ENCODE measurements at places on chromosomes 12 and 14.

- DNase-seq, result no peak
Measured at GRCh38 chr14:50619569-50620141, 48.5 kb downstream of the SAV1 start.

DNA sequence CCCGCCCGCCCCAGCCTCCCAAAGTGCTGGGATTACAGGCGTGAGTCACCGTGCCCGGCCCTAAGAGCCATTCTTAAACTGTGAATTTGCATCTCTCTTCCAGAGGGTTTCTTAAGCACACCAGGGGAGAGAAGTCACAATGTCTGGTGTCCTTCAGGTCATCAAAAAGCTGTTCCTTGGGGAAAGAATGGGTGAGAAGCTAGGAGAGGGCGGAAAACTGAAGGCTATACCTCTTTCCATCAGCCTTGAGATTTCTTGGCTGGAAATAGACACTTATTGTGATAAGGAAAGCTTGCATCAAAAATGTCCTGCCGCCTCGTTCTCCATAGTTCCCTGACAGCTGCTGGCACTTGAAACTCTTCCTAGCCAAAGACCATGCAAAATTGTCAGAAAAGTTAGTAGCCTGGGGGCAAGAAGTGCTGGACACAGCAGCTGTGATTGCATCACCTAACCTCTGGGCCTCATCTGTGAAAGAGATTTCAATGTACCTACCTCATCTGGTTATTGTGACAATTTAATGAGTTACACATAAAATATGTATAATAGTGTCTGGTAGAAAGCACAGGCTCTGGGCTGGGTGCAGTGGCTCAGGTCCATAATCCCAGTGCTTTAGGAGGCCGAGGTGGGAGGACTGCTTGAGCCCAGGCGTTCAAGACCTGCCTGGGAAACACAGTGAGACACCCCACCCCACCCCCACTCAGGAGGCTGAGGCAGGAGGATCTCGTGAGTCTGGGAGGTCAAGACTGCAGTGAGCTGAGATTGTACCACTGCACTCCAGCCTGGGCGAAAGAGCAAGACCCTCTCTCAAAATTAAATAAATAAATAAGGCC lies 9.7 kb upstream of the UBC start:
- DNase-seq, result no peak

DNA sequence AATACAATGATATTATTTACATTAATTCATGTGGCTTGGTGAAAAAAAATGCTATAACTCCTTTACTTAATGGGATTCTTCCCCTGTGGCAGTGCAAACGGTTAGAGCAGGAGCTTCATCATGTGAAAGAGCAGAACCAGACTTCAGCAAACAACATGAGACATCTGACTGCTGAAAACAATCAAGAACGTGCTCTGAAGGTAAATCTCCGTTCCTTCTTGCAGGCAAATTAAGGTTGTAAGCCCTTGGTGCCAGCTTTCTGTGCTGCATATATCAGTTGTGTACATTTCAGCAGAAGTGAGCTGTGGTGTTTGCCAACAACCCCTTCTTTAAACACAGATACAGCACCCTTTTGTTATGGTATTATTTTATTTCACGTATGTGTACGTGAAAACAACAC lies 171.7 kb downstream of the MIPOL1 start:
- DNase-seq, result no peak

DNA sequence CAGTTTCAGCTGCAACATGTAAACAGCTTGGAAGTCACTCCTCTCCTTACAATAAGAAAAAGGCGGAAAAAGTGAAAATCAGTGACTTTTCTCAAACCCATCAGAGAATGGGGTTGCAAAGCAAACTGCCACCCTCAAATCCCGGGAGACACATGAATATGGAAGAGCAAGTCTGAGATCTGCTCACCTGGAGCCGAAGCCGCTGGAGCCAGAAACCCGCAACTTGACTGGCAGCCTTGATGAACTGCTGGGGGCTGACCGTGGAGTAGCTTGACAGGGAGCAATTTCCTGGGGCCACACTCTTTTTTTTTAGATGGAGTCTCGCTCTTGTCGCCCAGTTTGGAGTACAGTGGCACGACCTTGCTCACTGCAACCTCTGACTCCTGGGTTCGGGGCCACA lies 208.2 kb downstream of the KIF26A start:
- no peak for DNase-seq

GRCh38 chr12:123427036-123427769 lies 9.3 kb downstream of the RILPL2 start:
- DNase-seq, result no peak

GRCh38 chr14:65354715-65355114 lies 57.8 kb upstream of the FUT8 start:
- DNase-seq, result no peak

DNA sequence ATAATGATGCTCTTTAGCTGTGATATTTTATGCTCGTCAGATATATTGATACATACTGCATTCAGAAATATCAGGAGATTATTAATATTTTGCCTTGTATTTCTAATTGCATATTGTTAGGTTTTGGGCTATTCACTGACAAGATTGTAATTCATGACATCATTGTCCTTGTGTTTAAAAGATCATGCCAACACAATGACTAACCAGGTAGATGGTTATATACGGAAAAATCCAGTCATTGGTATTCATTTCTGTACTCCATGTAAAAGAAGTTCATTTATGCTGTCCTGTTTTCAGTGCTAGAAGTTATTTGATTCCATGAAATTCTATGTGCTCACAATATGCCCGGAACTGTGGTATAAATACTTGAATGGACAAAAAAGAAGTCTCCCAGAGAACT lies 107.5 kb downstream of the KITLG start:
- DNase-seq, result no peak

GRCh38 chr12:129459886-129460285 lies 443.9 kb downstream of the TMEM132D start:
- no peak for DNase-seq

Data from mesothelial cell of epicardium (in vitro differentiated cells).